Kidney (tissue), 22 donors: ENCODE measurements at places on chromosomes 1 and 21.
A peak's percentile ranks its signal among the peaks of the same experiment; 100 is the strongest.

- DNase-seq, result peak; percentile 46
These were observed 34.4 kb downstream of the NENF start for GRCh38 chr1:212466898-212467650.

DNA sequence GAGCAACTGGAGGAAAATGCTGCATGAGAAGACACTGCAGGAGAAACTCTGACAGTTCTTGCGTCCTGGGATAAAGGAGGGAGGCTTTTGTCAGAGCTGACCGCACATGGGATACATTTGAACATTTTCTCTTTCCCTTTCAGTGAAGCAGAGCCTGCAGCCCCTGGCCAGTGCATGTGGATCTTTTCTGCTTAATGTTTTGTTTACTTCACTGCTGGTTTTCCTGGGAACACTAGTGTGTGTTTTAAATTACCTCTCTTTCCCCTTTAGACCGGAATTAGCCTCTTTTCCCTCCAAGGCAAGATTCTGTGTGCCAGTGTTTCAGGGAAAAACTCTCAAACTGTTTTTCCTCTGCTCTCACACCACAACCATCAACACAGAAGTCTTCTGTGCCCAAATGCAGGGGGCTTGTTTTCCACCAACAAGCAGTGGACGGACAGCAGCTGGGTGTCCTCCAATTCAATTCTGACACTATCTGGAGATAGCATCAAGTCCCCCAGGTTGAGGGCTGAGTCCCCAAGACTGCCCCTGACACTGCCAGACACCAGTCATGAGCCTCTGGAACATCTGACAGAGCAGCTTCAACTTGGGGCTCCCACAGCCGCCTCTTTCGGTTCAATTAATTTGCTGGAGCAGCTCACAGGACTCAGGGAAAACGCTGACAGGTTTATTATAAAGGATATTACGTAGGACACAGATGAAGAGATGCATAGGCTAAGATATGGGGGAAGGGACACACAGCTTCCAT is 136.2 kb downstream of the RHOU start:
- peak; percentile 39 for DNase-seq

- no peak for DNase-seq
These were observed 128.9 kb upstream of the ADAR start for GRCh38 chr1:154736841-154737240.

GRCh38 chr1:223742856-223743517 is 30.6 kb downstream of the CAPN2 start:
- DNase-seq, result no peak

GRCh38 chr1:184930232-184930631 is 44.1 kb downstream of the NIBAN1 start:
- no peak for DNase-seq

DNA sequence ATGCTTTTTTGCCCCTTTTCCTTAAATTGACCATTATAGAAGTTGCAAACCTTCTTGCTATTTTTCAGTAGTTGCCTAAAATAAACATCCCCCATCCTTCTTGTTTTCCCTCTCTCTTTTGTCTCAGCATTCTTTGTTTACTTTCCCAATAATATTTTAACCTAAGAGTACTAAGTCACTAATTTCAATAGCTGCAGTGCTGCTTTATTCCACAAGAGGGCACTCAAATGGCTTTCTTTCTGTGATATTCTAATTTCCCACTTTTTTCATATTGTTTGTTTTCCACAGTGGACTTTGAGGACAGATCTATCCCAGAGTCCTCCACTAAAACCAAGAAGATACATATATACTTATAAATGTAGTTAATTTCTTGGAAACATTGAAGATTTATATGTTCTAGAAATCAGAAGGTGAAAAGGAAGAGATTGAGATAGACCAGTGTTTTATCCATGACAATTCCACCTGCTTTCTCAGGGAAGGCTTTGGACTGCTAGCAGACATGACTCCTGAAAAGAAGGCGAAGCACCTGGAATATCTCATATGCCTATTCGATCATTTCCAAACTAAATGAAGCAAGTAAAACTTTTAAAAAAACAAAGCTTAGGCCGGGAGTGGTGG is 104.8 kb upstream of the GRIK1 start:
- peak; percentile 49 for DNase-seq

GRCh38 chr1:63413394-63413793 is 46.0 kb downstream of the ALG6 start:
- no peak for DNase-seq

GRCh38 chr1:224799083-224799482 is 130.4 kb upstream of the DNAH14 start:
- no peak for DNase-seq

DNA sequence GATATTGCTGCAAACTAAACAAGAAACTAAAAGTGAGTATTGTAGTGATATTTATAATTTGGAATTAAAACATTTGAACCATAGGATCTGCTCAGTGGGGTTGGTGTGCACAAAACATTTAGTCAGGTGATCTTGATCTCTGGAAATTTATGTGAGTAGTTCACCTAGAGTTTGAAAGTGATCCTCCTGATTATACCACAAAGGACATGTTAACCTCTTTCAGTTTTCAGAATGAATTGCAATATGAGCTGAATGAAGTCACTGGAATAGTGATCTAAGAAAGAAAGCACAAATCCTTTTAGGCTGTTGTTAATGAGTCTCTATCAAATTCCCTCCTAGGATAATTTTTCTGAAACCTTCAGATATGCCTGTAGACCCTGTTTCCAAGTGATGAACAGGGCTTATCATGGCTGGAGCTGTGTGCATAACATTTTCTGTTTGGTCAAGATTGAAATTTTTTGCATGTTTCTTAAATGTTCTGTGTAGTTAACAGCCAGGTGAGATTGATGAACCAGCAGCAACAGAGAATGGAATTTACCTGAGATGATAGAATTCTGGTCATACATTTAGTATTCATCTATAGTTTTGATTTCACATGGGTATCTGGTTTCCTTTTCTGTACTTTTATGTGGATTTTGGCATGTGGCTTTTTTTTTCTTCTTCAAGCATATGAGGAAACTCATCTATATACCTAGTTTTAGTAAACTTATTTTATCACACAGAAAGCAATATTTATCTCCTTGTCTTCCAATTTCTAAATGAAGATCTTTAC is 25.5 kb downstream of the CDC14A start:
- no peak for DNase-seq

GRCh38 chr1:231335663-231336602 is 1.7 kb downstream of the EXOC8 start:
- DNase-seq, result no peak

DNA sequence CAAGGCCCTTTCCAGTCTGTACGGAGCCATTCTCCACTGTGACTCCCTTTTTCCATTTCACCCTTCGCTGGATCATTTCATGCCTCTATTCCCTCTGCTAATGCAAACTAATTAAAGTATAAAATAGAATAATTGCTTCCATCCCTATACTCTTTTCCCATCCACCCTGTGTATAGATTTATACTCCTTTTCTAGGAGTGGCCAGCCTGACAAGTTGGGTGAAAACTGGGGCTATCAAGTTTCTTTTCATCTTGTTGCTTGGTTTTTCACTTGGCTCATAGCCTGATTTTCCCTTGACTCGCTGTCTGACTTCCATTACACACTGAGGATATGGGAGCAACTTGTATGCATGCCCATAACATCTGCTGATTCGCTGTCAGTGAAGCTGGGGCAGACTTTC is 107.0 kb downstream of the PLXNA2 start:
- DNase-seq, result no peak

DNA sequence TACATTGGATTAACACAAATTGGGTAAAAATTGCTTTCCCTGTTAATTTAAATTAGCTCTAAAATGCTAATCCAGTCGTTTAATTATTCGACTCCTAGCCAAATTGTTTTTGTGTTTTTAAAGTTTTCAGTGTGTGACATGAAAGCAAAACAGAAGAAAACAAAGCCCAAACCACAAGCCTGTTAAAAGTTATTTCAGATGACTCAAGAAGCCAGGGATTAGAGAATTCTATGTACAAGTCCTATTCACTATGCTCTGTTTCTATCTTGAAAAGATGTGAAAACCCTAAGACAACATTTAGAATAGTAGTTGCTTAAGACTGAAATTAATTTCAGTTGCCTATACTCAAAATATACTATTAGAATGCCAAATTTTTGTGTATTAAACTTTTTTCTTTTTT is 294.8 kb upstream of the ADAMTS5 start:
- no peak for DNase-seq
